ENCODE measurements at places on chromosomes 1 and 21.
A peak's percentile ranks its signal among the peaks of the same experiment; 100 is the strongest.

DNA sequence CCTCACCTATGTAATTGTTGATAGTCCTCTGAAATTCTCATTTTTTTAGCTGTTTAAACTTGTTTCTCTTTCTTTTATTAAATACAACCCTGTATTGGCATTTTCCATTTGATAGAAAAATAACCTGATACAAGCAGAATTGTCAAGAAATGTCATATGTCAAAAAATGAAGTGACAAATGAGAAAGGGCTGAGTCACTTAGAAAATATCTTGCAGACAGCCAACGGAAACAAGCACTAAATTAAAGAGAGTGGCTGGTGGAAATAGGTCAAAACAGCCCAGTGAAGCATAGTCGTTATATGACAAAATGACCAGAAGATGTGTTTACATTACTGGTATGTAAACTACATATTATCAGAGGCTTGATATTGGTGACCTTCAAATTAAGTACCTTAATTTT, 484.4 kb downstream of the PLA2G4A start:
- no peak for DNase-seq

GRCh38 chr1:108046026-108046425, 81.0 kb upstream of the VAV3 start:
- DNase-seq: no peak

DNA sequence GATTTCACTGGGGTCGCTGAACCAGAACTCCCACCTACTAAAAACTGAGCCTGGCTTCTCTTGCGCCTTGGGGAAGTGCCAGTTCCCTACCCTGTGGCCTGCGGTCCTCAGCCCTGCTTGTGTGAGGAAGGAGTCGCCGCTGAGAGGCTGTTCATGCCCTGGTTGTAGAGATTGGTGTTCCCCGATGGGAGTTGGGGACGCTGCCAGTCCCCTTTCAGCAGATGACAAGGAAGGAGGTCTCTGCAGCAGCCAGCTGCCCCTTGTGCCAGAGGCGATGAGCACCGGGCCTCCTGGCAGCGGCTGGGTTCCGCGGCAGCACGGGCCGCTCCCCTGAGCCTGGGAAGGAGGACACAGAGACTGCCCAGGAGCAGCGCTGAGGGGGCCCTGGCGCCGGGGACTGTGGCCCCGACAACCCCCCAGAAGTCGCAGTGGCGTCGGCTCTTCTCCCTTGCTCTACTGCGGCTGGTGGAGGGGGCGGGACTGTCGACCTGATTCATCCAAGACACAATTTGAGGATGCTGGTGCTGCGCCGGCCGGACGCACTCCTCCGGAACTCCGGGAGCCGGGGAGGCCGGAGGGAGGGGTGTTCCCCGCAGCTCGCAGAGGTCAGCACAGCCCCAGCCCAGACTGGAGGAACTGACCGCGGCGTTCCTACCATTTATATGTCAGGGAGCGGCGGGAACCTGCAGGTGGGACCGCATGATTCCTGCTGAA, 12.0 kb upstream of the ADORA3 start:
- DNase-seq: peak; percentile 45

DNA sequence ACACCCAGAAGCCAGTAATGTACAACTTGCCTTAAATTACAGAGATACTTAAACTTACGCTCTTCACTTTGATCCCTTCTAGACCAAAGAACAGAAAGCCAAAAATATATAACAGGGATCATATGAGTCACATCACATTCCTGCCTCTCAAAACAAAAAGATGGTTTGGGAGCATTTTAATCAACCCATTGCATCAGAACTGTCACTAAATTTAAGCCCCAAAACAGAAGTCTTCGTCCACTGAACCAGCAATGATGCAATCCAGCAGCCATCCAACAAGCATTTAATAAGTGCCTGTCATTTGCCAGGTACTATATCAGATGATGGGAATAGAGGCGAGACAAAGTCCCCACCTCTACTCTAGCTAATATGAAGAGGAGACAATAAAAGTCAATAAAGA, 42.7 kb upstream of the GLIS1 start:
- peak; percentile 38 for DNase-seq

DNA sequence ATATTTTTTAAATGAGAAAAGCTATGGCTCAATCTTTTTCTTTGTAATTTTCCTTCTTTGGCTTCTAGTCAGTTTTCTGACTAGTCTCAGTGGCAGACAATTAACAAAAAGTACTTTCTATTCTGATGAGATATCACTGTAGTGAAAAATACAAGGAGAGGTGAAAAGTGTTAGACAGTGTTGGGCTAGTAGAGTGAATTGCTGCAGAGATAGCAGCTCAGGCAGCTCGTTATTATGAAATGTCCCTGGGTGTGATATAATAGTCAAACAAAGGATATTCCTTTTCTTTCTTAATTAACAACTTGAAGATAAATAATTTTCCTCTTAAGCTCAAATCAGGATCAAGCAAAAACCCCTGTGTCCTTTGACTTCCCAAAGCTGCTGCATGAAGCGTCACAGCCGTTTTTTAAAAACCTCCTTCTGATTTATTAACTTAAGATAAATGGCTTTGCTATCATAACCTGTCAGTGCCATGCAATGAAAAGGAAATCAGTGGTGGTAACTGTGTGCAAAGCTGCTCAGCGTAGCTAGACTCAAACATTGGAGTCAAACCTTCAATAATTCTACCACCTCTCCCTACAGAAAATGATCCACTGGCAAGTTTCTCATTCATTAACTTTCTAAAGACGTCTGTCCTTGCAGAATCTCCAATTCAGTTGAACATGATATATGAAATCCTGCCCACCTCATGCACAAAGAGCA, 646.6 kb upstream of the PTBP2 start:
- no peak for DNase-seq

GRCh38 chr1:201383647-201384405, 6.3 kb upstream of the TNNT2 start:
- DNase-seq: peak; percentile 90

GRCh38 chr1:209150114-209150513, 433.4 kb upstream of the CAMK1G start:
- peak; percentile 60 for DNase-seq

DNA sequence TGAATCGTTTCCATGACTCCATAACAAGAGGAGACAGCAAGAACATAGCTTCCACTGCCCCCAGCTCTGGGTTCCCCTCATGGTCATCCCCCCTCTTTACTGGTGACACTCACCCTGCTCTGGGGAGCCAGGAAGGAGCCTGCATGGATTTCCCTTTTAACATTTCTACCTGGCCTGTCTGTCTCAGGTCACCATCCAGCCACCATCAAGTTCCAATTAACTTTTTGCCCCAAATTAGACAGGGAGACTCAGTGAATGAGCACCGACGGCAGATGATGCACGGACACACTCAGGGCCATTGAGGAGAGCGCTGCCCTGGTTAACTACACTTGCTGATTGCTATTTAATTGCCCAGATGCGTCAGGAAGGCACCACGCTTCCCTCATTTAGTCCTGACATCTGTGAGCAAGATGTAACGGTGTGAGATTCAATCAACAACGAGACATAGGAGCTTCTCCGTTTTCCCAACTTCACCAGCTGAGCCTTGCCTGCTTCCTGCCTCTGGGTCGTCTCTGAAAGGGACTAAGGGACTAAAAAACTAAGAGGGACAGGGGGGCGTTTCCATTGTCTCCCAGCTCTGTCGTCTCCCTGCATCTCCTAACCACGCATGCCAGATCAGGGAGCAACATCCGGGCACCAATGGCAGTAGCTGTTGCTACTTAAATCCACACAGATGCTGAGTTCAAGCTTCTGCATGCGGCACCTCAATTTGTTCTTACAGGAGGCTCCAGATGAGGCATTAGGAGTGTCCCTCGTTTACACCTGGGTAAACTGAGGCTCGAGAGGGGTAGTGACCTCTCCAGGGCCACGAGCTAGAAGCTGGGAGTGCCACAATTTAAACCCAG, 426.7 kb downstream of the NPHP4 start:
- DNase-seq: no peak

DNA sequence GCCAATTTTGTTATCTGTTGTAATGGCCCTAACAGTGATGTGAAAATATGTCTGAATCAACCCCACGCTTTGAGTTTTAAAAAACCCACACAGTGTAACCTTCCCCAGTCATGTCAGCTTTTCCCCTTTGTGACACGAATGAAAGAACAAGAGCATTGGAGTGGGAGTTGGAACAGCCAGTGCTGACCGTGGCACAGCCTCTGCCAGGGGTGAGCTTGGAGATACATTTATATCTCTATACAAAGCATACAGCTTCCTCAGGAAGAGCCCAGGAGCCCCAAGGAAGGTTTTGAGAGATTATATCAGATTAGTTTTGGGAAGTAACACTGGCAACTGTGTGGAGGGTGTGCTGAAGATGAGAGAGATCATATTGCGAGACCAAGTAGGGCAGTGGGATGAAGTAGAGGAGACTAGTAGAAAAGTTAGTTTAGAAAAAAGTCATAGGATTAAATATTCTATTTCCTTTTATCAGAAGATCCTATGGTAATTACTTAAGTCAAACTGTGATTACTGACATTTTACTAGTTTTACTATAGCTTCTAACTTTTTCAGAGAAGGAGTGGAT, 15.9 kb downstream of the LRRC8B start:
- DNase-seq: no peak
